ENCODE measurements at places on chromosomes 1 and 21.

- DNase-seq: no peak
These were observed 295.7 kb downstream of the CHRM3 start for GRCh38 chr1:239682046-239682445.

- no peak for DNase-seq
These were observed 200.7 kb downstream of the LHX8 start for GRCh38 chr1:75334876-75335389.

GRCh38 chr1:158095737-158096335 lies 84.9 kb upstream of the CD1D start:
- no peak for DNase-seq

DNA sequence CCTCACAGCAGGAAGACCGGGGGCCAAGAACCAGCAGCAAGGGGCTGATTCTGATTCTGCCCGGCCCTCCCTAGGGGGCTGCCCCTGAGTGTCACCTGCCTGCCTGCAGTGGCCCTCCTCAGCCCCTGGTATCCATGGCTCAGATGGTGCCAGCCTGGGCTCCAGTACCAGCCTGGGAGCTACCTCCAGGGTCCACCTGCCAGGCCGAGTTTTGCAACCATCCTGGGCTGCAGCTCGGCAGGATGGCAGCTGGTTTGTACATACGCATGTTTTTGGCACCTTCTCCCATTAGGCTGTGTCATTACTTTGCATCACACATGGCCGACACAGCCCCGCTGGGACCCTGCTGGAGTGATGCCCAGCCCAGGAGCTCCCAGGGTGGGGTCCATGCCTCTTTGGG lies 93.3 kb upstream of the WNT4 start:
- no peak for DNase-seq

DNA sequence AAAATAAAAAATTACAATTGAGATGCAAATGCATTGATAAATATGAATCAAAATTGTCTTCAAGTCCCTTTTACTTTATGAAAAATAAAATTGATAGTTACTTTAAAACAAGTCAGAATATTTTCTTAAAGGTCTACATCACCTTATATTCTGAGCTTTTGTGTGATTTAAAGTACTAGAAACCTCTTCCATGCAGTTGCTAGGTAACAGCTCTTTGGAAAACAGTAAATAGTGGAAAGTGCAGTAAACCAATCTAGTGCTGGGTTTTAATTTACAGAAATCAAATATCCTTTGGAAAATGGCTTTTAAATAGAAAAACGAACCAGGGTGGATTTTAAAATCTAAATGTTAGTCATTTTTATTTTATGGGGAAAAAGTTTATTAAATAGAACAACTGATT lies 227.9 kb downstream of the KCNT2 start:
- DNase-seq: no peak

DNA sequence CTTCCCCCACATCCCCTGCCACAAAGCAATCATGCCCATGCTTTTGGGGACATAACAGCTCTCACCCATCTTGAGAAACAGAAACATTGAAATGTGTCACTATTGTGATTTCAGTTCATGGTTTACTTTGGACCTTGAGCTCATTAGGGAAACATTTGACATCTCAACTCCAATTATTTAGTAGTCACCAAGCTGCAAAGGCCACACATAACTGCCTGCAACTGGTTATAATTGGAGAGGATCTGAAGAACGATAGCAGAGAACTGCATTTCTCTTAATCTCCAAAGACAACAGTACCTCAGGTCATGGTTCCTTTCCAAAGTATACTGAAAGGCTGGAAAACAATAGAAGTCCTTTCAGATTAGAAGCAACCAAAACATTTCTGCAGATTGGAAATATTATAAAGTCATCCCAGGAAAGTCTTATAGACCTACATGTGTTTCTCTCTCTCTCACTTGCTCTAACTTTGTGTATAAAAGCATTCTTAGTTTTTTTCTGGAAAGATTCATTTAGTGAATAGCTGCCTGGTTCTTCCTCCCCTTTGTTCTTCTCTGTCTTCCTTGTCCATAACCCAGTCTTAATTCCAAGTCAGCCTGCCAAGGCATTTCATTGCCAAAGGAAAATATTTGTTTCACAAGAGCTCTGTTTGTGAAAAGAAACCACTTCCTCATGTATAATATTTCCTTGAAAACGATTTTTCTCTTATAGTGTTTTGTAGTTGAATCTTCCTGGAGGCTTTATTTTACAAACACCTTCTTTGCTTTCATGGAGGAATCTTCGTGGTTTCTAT lies 426.8 kb downstream of the ADGRL2 start:
- no peak for DNase-seq

GRCh38 chr1:208271236-208271635 lies 27.1 kb upstream of the PLXNA2 start:
- DNase-seq: no peak

- DNase-seq: no peak
These were observed 17.0 kb downstream of the TFF3 start for GRCh38 chr21:42298237-42298636.

GRCh38 chr1:48023488-48023887 lies 26.3 kb upstream of the TRABD2B start:
- DNase-seq: no peak

DNA sequence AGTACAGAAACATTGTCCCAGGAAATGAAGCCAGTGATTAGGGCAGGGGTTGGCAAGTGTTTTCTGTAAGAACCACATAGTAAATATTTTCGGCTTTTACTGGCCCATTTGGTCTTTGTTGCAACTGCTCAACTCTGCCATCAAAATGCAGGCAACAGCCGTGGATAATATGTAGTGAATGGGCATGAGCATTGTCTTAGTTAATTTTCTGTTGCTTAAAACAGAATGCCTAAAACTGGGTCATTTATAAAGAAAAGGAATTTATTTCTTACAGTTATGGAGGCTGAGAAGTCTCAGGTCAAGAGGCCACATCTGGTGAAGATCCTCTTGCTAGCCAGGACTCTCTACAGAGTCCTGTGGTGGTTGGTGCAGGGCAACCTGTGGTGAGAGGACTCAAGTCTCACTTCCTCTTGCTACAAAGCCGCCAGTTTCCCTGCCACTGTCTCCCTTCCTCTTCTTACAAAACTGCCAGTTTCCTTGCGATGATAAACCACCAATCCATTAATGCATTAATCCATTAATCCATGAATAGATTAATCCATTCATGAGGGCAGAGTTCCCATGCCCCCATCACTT lies 166.4 kb downstream of the PSMG1 start:
- no peak for DNase-seq

DNA sequence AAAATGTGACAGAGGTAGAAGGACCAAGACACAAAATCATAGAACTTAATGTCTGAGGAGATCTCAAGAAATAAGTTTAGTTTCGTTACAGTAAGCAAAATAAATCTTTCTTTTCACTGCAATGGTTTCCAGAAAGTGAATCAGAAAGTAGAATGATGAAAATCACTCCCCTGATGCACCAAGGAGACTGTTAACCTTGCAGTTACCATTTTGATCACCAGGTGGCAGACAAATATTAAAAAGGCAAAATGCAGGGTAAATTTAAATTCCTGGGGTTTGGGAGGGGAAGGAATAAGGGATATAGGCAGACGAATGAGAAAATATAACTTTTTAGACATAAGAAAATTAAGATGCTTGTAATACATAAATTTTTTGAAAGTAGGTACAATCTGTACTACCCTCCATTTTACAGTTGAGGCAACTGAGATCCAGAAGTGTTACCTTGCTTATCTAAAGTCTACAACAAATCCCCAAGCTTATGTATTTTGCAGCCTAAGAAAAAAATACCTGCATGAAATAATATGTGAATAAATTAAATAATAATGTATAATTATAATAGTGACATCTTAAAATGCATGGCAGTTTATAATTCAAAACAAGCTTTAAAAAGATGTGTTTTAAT lies 253.2 kb downstream of the CRB1 start:
- no peak for DNase-seq

- DNase-seq: no peak
These were observed 14.8 kb upstream of the SLC45A1 start for GRCh38 chr1:8303141-8303540.

DNA sequence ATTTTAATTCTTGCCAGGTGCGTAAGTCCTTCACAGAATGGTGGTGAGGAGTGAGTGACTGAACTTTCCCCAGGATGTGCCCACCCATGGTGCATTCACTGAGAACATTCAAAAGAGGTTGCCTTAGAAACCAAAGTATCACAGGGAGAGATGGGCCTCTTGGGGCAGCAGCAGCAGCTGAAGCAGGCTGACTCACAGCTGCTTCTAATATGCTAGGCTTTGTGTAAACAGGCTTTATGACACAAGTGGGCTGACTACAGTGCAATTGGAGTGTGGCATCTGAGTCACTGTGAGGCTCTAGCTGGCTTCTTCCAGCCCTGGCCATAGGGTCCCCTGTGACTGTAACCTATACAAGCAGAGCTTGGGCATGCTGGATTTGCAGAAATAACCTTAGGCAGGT lies 12.6 kb downstream of the PIGP start:
- no peak for DNase-seq

DNA sequence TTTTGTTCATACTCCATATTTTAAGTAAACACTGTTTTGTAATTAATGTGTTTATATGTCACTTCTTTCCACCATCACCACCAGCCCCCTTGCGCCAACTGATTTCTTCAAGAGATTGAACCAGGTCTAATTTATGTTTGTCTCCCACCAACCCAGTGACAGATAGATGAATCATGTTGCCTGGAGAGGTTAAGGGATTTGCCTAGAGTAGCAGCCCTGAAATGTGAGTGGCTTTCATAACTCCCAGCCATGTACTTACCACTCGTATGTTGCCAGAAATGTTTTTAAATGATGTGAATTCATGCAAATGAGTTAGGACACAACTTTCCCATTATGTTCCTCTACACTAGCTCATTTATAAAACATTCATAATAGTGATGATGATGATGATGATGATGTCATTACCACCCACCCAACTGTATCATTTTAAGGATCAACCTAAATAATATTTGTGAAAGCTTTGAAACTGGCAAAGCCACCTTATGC lies 86.9 kb downstream of the LRRC8D start:
- no peak for DNase-seq

- no peak for DNase-seq
These were observed 554.6 kb upstream of the NCAM2 start for GRCh38 chr21:20443558-20444155.

DNA sequence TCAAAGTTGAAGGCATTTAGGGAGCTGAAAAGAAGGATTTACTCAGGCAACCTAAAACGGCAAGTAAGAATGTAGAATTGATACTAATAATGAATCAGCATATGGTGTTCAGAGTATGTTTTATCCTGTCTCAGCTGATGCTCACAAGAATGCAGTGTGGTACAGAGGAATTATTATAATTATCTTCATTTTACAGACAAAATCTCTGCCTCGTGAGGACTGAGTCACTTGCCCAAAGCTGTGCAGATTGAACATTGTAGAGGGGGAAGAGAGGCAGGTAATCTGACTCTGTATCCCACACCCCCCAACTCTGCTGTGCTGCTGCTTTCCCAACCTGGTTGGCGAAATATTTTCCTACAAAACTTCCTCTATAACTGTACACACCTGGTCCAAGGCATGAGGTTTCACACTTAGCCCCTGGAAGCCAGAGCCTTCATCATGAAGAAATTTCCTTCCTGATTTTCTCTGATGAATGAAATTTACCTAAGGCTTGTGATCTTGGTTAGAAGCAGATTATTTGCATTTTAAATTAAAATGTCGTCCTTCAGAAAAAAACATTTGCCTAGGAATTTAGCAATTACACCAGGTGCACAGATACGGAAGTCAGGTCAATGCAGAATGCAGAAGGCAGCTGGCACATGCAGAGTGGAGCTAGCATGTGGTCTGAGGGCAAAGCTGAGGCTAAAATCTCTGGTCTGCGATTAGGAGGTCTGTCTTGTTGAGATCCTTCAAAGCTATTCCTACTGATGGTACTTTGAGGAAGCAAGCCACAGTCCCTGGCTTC lies 52.8 kb downstream of the DPT start:
- no peak for DNase-seq

DNA sequence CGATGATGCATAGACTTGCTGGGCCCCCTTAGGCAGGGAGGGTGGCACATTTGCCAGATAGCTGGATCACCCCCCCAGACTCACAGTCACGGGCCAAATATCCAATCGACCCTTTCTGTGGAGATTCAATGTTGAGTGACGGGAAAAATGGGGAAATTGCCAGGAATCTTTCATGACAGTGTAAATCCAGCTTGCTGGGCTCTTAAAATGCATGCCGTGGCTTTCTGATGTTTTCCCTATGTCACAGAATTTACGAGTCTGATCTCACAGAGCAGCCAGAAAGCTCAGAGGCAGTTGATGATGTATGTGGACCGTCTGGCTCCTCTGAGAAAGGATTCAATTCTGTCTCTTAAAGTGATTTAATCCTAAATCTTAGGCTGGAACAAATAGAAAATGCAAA lies 150.1 kb upstream of the ZNF644 start:
- no peak for DNase-seq

GRCh38 chr1:110336300-110337039 lies 2.7 kb upstream of the RBM15 start:
- no peak for DNase-seq

GRCh38 chr1:6260961-6261614 lies at the start of gene GPR153:
TSS of gene GPR153 (minus strand) at chr1:6261098. CDS start at chr1:6254905, 6,193 bp downstream.
- DNase-seq: no peak

DNA sequence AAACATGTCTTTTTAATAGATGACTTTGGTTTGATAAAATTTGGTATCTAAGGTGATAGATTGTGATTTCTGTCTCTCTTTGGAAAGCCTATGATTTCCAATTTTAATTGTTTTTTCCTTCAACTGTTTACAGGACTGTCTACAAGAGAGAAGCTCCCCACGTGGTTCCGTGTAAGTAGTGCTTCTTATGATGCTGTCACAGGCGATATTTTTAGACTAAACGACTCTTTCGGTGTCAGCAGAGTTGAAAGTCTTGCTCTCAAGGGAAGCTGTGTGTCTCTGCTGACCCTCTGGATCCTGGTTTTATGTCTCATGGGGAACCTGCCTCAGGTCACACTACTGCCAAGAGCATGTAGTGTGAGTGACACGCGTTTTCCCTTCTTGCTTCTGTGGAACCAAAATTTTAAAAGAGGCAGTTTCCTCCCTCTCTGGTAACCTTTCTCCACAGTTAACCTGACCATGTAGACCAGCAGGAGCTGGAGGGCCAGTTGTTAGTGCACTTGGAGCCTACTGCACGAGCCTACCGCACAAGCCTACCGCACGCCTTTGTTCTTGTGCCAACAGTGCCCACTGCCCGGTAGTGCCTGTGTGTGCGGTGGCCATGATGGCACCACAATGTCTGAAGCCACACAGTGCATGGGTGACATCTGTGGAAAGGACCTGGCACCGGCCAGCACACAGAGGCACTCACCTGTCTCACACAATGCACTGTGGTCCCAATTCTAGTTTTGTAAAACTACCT lies 91.9 kb downstream of the PCBP3 start:
- no peak for DNase-seq

- no peak for DNase-seq
These were observed 492 bp downstream of the HLX start for GRCh38 chr1:220879509-220880361.

- no peak for DNase-seq
These were observed 143.5 kb downstream of the C1orf94 start for GRCh38 chr1:34320053-34320669.

- no peak for DNase-seq
These were observed 165.3 kb upstream of the DPYD start for GRCh38 chr1:98086156-98086555.

GRCh38 chr21:25002676-25003075 lies 604.6 kb downstream of the MRPL39 start:
- DNase-seq: no peak

GRCh38 chr1:206066479-206067171 lies 13.7 kb downstream of the RHEX start:
- DNase-seq: no peak

- no peak for DNase-seq
These were observed 13.9 kb downstream of the SSR2 start for GRCh38 chr1:156006666-156007376.
